ENCODE measurements at places on chromosomes 13 and 19.

DNA sequence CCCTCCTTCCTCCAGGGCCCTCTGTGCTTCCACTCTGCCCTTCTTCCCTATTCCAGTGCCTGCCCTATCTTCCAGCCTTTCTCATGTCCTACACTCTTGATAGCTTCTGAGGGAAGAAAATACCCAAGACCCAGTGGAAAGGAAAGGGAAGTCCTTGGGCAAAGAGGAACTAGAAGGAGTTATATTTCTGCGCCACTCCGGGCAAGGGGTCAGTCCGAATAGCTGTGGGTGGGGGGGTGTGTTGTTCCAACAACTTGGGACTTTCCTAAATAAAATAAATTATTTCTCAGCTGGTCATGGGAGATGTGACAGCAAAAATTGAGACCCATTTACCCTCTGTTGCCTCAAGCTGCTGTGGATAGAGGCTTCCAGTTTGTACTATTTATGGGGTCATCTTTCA is 23.2 kb downstream of the CABP5 start:
- DNase-seq = no peak

- DNase-seq = no peak
Measured at GRCh38 chr13:43307921-43308433, 284.6 kb downstream of the DNAJC15 start.

GRCh38 chr13:46207828-46208227 is 3.9 kb upstream of the LRRC63 start:
- DNase-seq = no peak

- no peak for DNase-seq
Measured at GRCh38 chr19:14059652-14060155, 2.2 kb downstream of the PALM3 start.

DNA sequence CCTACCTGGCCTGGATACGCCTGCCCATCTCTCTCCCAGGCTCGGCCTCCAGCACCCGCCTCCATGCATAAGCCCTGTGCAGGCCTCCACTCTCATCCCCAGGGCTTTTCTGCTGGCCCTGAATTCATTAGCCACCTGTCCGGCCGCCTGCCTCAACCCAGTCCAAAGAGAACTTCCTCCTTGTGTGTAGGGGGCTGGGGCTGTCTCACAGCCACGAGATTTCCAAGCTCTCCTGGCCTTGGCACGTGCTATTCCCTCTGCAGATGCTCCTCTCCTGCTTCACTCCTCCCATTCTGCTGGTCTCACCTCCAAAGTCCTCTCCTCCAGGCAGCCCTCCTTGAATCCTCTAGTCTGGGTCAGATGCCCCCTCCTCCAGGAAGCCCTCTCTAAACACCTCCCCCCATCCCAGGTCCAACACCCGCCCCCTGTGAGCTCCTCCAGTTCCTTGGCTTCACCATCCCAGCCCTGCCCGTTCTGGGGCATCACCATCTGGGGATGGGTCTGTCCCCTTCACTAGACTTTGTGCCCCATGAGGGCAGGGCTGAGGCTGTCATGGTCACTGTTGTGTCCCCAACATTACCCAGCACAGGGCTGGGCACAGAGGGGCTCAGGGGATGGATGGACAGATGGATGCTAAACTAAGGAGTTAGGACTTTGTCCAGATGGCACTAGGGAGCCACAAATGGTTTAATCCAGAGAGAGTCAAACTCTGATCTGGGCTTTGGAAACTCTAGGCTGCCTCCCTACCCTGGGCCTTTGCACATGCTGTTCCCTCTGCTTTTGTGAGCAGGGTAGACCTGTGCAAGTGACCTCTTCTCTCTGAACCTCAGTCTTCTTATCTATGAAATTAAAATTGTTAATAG is 14.8 kb downstream of the MEIS3 start:
- no peak for DNase-seq

- no peak for DNase-seq
Measured at GRCh38 chr19:19541616-19542015, 3.6 kb downstream of the CILP2 start.

DNA sequence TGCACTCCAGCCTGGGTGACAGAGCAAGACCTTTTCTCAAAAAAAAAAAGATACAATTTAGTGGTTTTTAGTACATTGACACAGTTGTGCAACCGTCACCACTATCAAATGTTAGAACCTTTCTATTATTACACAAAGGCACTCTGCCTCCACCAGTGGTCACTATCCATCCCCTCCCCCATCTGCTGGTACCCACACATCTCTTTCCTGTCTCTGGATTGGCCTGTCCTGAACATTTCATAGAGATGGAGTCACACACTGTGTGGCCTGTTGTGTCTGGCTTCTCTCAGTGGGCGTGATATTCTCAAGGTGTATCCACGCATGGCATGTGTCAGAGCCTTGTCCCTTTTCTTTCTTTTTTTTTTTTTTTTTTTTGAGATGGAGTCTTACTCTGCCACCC is 11.2 kb downstream of the KDM4B start:
- no peak for DNase-seq

DNA sequence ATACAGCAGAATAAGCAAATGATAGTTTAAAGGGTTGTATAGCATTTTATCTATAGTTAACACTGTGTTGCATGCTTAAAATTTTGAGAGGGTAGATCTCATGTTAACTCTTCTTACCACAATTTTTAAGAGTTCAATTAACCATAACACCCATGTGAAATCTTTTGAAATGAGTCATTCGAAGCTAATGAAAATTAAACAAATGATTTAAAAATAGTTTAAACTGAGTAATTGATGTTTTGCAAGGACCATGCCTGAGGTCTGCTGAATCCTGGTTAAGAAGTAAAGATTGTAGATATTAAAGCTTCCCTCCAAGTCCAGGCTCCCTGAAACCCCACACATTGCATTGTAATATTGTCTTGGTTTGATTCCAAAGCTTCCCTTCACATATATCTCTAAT is 176.7 kb upstream of the RNF113B start:
- DNase-seq = no peak

GRCh38 chr19:41821003-41821735 is 23.3 kb downstream of the LYPD4 start:
- peak; percentile 68 for DNase-seq

- DNase-seq = peak; percentile 48
Measured at GRCh38 chr19:8306235-8307054, 1.7 kb downstream of the CD320 start.

DNA sequence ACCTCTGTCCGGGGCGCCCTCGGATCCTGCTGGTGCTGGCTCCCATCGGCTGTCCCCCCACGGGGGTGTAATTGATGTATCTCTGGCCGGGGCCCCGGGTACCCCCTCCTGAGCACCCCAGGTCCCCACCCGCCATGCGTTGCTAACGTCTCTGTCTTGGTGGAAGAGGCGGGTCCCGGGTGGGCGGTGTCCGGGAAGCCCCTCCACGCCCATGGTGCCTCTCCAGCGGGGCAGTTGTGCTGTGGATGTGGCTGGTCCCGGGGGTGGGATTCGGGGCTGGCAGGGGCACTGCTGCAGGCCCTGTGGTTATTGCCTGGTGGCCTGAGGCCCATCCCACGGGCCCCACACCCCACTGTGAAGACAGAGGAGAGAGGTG is 4.9 kb downstream of the DIRAS1 start:
- no peak for DNase-seq

DNA sequence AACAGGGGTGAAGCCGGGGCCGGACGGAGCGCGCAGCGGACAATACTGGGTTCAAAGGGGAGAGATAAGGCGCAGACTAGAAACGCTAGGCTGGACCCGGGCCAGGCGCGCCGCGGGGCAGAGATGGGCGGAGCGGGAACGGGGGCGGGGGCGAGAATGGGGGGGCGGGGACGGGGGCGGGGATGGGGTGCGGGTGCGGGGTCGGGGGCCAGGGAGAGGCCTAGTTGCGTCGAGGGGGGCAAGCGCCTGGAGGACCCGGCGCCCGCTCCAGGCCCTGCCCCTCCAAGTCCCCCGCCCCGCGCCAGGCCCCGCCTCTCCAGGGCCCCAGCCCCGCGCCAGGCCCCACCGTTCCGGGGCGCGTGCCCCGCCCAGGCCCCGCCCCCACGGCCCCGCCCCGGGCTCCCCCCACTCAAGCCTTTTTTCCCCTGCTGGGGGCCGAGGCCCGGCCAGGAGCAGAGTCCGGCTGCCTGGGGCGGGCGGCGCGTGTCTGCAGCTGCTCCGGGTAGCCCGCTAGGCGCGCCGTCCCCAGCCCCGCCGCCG is at the start of gene CERS4:
Gene CERS4, plus strand, starts transcription at position 449 of the 540 bp plus-strand sequence. CDS start 41,707 bp downstream, outside the sequence.
- DNase-seq = peak; percentile 88

DNA sequence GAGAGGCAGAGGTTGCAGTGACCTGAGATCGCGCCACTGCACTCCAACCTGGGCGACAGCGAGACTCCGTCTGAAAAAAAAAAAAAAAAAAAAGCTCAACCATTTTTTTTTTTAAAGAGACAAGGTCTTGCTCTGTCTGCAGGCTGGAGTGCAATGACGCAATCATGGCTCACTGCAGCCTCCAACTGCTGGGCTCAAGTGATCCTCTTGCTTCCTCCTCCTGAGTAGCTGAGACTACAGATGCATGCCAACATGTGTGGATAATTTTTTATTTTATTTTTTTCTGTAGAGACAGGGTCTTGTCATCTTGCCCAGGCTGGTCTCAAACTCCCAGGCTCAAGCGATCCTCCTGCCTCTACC is 10.3 kb downstream of the EHD2 start:
- DNase-seq = no peak

DNA sequence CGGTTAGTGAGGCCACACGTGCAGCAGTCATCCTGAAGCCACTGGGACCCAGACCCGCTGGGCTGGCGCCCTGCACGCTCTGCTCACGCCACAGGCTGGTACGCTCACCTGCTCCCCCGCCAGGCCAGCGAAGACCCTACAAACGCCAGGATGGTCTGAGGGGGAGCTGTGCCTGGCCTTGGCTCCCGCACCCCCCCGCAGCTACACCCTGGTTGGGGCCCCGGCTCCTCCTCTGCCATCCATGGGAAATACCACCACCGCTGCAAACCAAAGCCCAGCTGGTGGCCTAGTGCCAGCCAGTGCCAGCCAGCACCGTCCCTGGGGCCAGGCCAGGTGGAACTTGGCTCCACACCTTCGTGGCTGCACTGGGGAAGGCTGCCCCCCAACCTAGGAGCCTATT is 23.3 kb upstream of the CACTIN start:
- no peak for DNase-seq

DNA sequence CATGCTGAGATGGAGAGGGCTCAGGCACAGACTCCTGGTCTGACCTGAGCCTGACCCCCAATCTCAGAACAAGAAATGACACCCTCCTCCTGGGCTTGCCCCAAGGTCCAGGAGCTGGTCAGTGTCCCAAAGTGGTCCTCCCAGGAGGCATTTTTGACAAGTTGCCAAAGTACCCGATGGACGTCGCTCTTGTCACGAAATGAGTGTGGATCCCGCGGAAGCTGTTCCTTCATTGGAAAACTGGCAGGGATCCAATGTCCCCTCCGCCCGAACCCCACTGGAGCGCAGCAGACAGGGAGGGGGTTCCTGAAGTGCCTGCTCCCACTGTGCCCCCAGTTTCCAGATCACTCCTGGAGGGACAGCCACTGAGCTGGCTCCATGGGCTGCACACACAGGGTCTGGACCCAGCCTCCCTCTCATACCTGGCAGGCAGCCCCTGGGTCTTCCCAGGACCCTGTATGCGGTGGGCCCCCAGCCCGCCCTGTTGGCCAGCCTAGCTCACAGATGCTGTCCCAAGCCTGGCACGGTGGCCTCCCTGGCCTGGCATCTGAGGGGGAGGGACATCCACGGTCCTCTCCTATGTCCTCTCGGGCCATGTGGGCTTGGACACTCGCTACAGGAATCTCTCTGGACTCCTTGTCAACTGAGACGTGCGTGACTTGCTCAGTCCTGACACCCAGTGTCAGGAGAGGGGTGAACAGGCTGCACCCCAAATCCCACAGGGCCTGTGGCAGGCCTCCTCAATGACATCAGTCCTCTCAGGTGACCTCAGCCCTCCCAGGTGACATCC is 12.8 kb upstream of the ZNF14 start:
- no peak for DNase-seq

DNA sequence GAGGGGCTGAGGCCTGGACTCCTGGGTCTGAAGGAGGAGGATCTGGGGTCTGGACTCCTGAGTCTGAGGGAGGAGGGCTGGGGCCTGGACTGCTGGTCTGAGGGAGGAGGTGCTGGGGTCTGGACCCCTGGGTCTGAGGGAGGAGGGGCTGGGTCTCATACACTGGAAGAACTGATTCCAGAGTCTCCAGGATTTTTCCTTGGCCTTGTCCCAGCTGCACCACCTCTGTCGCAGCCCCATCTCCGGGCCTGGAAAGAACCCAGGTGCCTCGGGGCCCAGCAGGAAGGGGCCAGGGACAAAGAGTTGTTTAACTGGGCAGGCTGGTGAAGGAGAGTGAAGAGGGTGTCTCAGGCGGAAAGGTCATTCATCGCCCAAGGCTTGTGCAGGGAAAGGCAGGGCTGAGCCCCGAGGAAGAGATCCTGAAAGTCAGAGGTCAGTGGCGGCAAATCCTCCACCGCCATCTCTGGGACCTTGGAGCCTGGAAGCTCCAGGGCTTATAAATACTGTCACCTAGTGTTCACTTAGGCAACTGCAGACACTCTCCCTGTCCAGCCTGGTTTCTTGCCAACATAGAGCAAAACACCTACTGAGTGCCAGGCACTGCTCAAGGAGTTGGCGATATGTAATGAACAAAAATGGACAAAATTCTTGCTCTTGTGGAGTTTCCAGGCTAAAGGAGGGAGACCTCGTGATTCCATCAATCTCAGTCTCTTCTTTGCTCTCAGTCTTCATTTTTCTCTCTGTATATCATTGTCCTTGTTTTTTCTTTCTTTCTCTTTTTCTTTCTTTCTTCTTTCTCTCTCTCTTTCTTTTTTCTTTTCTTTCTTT is 4.4 kb upstream of the KCNN4 start:
- peak; percentile 71 for DNase-seq

- no peak for DNase-seq
Measured at GRCh38 chr13:98541701-98542203, 35.2 kb downstream of the STK24 start.

- DNase-seq = no peak
Measured at GRCh38 chr19:33691736-33692135, 70.0 kb downstream of the CHST8 start.

DNA sequence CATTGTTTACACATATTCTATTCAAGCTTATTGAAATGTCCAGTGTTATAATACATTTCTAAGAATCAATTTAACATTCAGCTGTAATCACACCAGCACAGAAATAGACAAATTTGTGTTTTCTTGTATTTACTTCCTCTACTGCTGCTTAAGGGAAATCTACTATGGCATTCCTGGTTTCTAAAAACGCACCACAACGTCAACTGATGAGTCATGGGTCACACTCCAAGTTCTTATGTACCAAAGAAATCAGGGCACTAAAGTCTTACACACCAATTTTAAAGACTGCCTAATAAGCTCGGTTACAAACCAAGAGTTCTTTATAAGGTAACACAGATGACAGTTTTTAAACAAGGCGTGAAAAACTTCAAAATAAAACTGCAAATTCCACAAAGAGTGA is 13.2 kb downstream of the LNX2 start:
- no peak for DNase-seq

- no peak for DNase-seq
Measured at GRCh38 chr19:53101518-53101917, 1.7 kb downstream of the ZNF160 start.

GRCh38 chr19:46221981-46222610 is 7.4 kb upstream of the IGFL1 start:
- DNase-seq = no peak

DNA sequence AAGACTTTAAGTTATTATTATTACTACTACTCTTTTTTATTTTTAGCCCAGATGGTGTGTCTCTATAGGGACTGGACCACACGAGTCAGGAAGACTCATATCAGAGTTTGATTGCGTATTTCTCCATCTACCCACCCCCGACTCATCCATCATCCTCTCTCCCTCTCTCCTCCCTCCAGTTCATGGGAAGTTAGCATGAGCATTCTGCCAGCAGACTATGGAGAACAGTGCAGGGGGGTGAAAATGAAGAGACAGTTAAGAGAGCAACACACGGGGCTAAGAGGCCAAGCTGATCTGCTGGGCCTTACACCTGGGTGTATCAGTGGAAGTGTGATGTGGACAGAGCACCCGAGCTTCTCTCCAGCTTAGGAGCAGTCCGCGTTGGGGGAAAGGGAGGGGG is 95.0 kb downstream of the UQCRFS1 start:
- no peak for DNase-seq
